ENCODE measurements at places on chromosomes 5 and 9.
A peak's percentile ranks its signal among the peaks of the same experiment; 100 is the strongest.

- no peak for DNase-seq
Observed at GRCh38 chr5:68798877-68799843, 294.7 kb upstream of the SLC30A5 start.

DNA sequence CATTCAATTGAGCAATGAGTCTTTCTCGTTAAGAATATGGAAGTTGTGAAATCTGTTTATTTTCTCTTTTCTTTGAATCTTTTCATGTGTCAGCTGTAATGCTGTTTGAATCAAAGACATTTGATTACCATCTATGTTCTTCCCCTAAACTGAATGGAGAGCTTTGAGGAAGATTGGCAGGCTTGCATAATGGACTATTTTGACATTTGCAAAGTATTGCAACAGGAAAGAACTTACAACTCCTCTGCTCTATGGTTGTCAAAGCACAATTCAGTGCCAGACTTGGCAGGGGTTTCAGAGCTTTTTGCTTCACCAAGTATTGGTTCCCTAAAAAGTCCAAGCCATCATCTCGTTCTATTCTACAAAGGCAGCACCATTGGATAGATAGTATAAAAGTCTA lies 549.0 kb upstream of the NUDT12 start:
- DNase-seq: no peak

GRCh38 chr5:110754181-110754580 lies 15.4 kb downstream of the SLC25A46 start:
- no peak for DNase-seq

DNA sequence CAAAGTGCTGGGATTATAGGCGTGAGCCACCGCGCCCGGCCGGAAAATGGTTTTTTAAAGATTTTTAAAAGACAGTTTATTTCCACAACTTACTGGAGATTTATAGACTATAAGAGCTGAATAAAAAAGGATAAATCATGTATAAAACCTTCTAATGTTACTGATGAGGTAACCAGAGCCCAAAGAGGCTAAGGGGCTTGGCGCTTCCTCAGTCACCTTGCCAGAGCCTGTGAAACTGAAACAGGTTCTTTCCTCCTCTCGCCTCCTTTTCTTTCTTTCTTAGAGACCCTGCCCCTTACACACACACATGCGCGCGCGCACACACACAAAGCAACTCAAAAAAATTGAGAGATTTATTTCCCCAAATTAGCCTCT lies 69.8 kb downstream of the HSD17B3 start:
- DNase-seq: no peak

DNA sequence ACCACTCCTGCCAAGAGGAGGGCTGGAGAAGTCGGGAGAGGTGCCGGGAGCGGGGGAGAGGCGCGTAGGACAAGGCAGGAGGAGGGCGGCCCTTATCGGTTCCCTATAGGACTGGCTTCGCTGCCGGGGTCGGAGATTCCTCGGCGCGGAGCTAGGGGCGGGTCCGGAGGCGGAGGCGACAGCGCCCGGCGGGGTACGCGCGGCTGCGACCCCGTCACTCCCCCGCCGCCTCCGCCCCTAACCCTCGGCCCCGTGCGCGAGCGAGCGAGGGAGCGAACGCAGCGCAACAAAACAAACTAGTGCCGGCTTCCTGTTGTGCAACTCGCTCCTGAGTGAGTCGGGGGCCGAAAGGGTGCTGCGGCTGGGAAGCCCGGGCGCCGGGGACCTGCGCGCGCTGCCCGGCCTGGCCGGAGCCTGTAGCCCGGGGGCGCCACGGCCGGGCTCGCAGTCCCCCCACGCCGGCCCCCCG lies 2.0 kb downstream of the GLIS3 start:
- peak; percentile 54 for DNase-seq

GRCh38 chr9:136851941-136852663 lies at the start of gene MAMDC4:
Gene MAMDC4, plus strand, starts transcription at chr9:136852346. Its CDS starts 71 bp downstream, at chr9:136852417.
- no peak for DNase-seq

GRCh38 chr9:129866394-129867135 lies 31.3 kb downstream of the USP20 start:
- DNase-seq: peak; percentile 72

DNA sequence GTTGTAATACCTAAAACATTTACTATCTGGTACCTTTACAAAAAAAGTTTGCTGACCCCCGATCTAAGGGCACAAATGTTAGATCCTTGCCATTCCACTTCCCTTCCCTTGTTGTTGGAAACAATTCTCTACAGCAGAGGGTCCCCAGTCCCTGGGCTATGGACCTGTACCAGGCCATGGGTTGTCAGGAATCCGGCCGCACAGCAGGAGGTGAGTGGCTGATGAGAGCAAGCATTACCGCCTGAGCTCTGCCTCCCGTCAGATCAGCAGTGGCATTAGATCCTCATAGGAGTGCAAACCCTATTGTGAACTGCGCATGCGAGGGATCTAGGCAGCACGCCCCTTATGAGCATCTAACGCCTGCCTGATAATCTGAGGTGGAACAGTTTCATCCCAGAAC lies 248.5 kb downstream of the AP3B1 start:
- no peak for DNase-seq

GRCh38 chr9:127020036-127020801 lies 102.2 kb downstream of the ANGPTL2 start:
- no peak for DNase-seq

DNA sequence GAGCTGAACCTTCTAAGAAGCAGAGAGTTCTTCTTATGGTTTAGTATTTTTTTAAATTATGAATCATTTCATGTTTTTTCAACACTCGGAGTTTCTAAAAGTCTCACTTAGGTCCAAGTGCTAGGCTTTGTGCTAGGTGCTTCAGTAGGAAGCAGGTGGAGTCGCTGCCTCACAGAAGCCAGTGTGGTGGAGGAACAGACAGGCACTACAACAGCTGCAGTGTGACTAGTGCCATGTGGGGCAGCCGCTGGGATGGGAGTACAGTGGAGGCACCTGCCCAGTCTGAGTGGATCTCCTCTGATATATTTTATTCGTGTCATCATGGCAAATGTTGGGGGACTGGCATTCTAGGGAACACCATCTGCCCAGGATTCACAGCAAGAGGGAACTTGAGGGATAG lies 15.3 kb downstream of the PCDHGC5 start:
- no peak for DNase-seq

DNA sequence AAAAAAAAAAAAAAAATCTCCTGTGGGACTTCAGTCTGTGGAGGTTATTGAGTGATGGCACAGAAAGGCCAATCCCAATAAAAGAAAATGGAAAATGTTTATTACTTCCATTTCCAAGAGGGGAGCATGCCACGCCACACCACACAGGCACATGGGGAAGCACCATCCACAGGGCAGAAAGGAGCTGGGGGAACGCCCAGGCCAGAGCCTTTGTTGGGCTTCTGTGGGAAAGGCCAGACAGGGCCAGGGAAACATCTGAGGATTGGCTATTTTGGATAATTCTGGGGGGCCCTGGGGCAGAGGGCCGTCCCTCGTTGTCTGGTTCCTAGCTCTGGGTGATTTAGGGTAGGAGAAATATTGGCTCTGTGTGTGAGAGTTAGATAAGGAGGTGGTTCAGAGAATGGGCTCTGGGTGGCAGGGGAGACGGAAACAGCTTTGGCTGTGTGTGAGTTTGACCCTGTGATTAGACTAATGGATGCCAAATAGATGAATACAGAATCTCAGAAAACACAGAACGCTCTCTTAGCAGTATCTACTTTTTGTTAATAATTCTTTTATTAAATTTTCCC lies 49.0 kb upstream of the ABL1 start:
- DNase-seq: no peak

DNA sequence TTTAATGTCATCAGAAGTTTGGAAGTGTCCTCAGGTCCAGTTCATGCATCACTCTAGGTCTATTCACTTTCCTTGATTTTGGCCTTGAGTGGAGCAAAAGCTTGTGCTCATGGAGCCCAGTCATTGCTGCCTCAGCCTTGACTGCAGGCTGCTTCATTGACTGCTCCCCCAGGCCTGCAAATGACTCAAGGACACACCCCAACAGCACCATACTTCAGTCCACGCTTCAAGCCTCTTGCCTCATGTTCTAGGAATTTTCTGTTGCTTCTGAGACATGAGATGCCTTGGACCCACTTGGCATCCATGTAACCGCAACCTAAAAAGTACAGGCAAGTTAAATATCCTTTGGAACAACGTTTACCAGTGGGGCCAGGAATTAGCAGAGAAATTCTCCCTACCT lies 193.7 kb downstream of the PIK3R1 start:
- no peak for DNase-seq

DNA sequence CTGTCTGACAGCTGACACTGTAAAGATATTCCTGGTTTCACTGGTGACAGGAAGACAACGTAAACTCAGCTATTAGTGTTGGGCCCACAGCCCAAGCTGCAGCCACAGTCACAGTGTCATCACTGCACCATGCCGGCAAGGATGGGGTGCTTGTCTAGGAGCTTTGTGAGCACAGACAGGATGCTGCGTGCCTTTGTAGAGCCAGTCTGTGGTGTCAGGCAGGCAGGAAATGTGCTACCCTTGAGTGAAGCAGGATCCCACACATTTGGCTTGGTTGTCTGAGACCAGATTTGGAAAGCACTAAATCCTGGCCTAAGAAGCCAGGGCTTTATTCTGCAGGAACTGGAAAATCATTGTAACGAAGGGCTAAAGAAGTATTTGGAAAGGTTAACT lies 121.6 kb upstream of the ADAMTS16 start:
- no peak for DNase-seq

GRCh38 chr5:101390151-101390908 lies 487.2 kb upstream of the ST8SIA4 start:
- DNase-seq: no peak

- no peak for DNase-seq
Observed at GRCh38 chr5:95484421-95484820, 70.4 kb downstream of the SKIC3 start.
